Stimulated activated CD4-positive, alpha-beta T cell treated with anti-CD3 and anti-CD28 coated beads, Interleukin-4, amount 100 ng/mL, for 1 hour (primary cell): ENCODE measurements at places on chromosomes 6 and 20.

- DNase-seq = no peak
Measured at GRCh38 chr6:10393544-10394225, 21.2 kb downstream of the TFAP2A start.

GRCh38 chr6:17656092-17656491 lies 50.6 kb downstream of the NUP153 start:
- DNase-seq = no peak

DNA sequence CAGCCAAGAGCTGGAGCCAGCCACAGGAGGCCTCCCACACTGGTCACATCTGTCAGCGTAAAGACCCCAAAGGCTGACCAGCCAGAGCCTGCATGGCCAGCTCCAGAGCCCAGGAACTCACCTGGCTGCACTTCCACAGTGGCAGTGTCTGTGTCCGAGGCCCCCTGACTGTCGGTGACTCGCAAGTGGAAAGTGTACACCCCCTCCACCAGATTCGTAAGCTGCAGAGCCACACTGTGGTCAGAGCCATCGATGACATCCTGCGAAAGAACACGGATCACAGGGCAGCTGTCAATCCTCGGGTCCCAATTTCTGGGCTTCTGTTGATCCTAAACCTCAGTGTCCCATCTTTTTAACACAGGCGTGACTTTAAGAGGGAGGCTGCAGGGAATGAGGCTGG lies 69.3 kb downstream of the ALDH5A1 start:
- DNase-seq = no peak

- DNase-seq = no peak
Measured at GRCh38 chr6:7910298-7910653, 312 bp downstream of the TXNDC5 start.

DNA sequence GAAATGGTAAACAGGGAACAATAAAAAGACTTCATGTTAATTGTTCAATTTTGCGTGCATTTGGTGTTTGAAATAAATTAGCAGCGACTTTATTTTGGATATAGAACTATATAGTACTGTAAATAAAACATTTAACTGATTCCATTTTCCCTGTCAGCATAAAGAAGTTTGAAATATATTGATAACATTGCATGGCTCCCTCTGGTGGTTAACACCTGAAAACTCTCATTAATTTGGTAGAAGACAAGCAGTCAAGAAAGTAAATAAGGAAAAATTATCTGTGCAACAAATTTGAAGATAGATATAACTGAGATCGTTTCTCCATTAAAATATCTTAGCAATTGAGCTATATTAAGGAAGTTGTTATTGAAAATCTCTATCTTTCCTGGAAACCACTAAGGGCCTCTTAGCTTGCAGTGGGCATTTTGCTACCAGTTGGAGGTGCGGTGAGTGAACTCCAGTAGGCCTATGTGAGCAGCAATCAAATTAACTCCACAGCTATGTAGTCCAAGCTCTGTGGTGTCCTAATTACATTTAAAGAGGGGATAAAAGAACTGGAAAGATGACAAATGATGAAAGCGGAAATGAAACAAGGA lies 435.7 kb upstream of the FKBP1C start:
- no peak for DNase-seq

- DNase-seq = peak; percentile 9
Measured at GRCh38 chr6:42984924-42985475, 630 bp downstream of the PPP2R5D start.

DNA sequence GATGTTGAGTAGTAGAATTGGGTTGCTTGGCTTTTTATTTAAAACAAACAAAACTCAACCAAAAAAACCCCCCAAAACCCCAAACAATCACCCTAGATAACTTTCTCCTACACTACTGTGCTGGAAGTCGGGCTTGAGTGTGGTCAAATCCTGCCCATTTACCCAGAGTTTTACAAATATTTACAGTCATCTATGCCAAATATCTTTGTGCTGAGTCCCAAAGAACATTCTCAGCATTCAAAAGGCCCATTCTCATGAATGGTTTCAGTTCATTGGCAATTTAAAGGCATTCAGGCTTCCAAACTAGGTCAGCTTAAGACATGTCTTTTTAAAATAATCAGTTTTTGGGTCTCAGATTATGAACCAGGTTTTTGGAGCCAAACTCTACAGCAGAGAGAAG lies 1.8 kb downstream of the RNF144B start:
- DNase-seq = no peak

- no peak for DNase-seq
Measured at GRCh38 chr6:169469028-169469427, 215.4 kb upstream of the THBS2 start.

GRCh38 chr6:130143709-130144108 lies 79.0 kb downstream of the SAMD3 start:
- DNase-seq = no peak
